ENCODE measurements at places on chromosomes 2 and 18.

GRCh38 chr18:21163647-21164547, 52.3 kb upstream of the ROCK1 start:
- DNase-seq: no peak

DNA sequence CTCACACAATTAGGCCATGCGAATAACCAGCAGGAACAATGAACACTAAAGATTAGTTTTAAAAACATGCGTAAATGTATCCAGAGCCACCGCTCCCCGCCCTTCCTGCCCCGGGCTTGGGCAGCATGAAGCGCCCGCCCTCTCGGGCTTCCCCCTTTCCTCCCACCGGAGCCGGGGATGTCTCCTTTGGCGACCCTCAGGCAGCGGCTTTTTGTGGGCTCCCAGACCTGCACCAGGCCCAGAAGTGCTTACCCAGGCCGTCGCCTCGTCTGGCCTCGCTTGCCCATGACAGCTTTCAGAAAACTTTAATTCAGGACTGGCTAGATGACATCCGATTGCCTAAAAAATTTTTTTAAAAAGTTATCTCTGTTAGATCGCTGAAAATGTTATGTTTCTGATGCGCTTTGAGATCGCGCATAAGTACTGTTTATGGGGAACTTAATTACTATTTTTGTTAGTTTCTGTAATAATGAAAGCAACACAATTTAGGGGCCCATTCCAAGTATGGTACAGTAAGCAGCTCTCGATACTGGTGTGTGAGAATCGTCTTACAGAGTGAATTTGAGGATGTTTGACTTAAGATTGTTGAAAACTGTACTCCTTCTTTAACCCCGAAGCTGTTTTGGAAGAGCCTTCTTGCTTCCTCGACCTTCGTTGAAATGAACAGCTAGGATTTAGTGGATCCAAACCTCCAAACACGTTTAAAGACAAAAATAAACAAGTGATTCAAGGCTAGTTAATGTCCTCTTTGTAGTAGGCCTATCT, 1.1 kb downstream of the MAP3K20 start:
- DNase-seq: peak; percentile 9

GRCh38 chr2:195782156-195782555, 125.1 kb downstream of the SLC39A10 start:
- DNase-seq: no peak

DNA sequence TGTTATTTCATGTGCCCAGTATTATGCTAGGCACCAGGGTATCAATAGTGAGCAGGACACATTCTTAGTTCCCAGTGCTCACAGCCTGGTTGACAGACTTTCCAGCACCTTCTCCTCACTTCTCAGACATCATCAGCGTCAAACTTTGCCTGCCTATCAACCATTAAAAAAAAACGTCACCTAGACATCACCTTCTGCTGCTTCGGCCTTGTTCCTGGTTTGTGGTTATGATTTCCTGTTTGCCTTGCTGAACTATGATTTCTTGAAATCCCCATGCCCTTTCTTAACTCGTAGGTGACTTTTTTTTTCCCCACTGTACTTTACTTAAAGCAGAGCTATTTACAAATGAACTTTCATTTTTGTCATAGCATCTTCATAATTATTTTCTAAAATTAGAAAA, 60.4 kb upstream of the NABP1 start:
- no peak for DNase-seq
